ENCODE measurements at places on chromosomes 2 and 18. TPM values are rescaled to one million over a fixed set of nuclear protein-coding genes. Genes with fewer than 3 reads are reported as not detected.

Gene RGPD3
- total RNA-seq: 0.20 TPM

Gene DSG2
- total RNA-seq: 0.10 TPM

Gene ALKAL2
- total RNA-seq: not detected

Gene HNMT
- total RNA-seq: not detected

Gene SPAG16
- 8.5 TPM for total RNA-seq

Gene RND3
- total RNA-seq: not detected

Measured in activated CD4-positive, alpha-beta memory T cell treated with anti-CD3 and anti-CD28 coated beads, Interleukin-2, amount 10 ng/mL, durations not matched to agents 7 days and 5 days (primary cell).